Activated CD4-positive, alpha-beta T cell treated with anti-CD3 and anti-CD28 coated beads for 36 hours (primary cell): ENCODE measurements at places on chromosomes 4 and X. TPM values are rescaled to one million over a fixed set of nuclear protein-coding genes. Genes with fewer than 3 reads are reported as not detected.
A peak's percentile ranks its signal among the peaks of the same experiment; 100 is the strongest.

DNA sequence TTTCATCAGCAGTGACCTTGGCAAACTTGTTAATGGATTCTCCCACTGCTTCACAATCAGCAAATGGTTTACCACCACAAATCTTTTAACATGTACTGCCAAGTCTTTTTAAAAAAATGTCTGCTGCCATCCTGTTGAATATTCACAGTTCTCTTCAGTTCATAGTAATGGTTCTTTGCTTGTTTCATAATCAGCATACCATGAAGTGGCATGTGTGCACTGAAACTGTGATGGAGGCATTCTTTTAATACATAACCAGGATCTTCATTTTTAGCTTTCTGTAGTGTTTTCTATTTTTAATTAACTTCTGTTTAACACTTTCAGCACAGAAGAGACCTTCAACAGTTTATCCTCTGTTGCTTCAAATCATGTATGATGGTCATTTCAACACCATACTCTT is 230.1 kb upstream of the ARSJ start:
- DNase-seq = no peak

MMRN1 gene
- total RNA-seq = 0.11 TPM

GRCh38 chr4:52713456-52713937 is 37.7 kb downstream of the ERVMER34-1 start:
- peak; percentile 20 for DNase-seq

DNA sequence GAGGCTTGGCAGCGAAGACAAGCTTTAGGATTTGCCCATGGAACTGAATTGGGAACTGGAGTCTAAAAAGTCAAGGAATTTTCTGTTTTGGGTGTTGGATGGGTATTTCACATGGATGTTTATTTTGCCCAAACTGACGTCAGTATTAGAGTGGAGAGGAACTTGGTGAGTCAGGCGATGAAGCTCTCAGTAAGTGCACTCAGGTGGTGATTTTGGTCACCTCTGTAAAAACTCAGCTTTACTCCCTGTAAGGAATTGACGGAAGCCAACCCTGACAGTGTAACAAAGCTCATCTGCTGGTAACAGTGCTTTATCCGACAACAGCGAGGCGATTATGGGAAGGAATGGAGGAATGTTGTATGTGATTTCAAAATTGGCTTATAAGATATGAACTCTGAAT is 77.0 kb upstream of the PGRMC2 start:
- DNase-seq = no peak

DNA sequence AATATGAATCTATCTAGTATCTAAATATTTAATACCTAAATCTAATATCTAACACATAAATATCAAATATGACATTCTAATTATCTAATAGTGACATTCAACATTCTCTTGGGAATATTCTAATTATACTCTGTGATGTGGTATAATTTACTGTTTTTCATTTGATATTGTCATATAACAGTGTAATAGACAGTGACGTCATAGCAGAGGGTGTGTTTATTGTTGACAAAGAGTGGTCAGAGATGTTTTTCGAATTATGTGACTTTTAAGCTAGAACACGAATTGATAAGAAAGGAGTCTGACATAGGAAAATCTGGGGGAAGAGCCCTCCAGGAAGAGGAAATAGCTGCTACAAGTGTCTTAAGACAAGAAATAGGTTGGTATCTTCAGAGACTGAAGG is 5.9 kb upstream of the MAGEC3 start:
- DNase-seq = no peak

DNA sequence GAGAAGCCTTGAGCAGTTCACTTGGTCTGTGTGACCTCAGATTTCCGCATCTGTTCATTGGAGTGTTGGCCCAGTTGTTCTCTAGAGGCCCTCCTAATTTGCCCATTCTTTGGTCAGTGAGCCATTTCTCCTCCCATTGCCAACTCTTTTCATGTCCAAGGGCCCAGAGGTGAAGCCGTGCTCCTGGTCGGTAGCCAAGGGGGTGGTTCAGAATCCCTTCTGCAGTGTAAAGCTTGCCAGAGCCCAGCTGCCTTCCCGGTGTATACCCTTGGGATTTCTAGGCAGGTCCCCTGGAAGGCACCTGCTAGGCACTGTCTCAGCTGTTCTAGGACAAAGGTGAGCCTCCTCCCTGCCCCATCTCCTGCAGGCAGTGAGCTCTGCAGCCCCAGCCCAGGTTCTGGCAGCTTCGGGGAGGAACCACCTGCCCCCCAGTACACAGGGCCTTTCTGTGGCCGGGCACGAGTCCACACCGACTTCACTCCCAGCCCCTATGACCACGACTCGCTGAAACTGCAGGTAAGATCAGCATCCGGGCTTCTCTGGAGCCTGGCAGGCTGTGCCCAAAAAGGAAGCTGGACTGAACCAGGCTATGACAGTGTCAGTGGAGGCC is 12.3 kb downstream of the SASH3 start:
- DNase-seq = no peak

DNA sequence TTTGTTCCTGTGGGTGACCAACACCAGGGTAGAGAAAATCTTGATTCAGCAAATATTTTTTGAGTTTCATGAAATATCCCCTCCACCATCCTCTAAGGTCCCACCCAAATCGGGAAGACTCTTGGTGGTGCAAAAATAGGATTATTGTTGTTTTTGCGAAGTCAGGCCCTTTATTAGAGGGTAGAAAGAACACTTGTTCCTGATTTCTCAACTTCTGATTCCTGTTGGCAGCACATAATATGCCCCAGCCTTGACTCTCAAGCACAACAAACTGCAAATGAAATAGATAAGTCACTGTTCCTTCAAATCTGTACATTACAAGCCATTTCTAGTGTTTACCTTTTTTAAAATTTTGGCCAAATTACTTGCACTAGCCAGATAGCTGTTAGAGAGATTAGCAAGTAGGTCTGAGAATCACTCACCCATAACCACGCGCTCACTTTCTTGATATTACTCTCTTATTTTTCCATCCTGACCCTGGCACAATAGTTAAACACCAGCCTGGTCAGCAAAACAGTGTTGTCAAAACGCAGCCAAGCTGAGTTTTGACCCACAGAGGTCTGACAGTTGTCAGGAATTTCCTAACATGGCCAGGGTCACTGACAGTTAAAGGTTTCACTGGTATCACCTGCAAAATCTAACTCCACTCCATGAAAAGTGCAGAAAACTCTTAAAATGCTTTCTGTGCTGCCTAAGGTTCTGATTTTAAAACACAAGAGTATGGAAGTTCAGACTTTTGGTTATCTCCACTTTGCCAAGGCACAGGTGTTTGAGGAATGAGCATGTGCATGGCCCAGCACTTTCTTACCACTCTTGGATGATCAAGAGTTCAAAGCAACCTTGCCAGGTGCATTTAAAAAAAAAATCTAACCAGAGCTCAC is 69.8 kb downstream of the RBM47 start:
- DNase-seq = no peak

- DNase-seq = no peak
Measured at GRCh38 chrX:100512471-100512870, 72.3 kb upstream of the TNMD start.

GRCh38 chr4:183158062-183158461 is 59.0 kb downstream of the WWC2 start:
- DNase-seq = no peak

DNA sequence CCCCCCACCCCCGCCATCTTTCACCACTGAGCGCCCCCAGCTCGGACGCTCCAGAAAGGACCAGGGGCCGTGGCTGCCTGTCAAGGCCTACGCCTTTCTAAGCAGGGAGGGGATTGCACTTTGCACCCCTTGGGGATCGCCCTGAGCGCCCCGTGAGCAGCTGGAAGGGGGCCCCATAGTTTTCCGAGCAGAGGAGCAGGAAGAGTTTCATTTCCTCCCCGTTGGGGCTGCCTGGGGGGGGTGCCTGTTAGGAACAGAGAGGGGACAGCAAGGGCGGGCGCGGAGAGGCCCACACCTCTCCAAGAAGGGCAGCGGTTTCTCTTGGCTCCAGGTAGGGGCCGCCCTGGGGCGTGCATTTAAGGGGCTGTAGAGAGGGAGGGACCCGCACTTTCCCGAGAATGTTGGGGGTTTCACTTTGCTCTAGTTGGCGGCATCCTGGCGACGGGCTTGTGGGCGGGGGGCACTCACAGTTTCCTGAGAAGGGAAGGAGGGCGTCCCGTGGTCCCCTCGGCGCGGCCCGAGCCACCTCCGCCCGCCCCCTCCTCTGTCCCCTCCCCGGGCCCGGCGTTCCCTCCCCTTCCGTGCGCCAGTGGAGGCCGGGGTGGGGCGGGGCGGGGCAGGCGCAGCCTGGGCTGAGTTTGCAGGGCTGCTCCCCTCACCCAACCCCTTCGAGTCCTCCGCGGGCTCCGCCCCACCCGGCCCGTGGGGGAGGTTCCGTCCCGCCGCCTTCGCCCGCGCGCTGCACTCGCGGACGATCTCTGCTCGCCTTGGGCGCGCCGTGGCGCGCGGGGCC is 82.3 kb upstream of the CD99 start:
- peak; percentile 93 for DNase-seq

CLNK gene
- not detected for total RNA-seq

IL1RAPL2 gene
- not detected for total RNA-seq

GRCh38 chr4:108607079-108607815 is 13.1 kb upstream of the RPL34 start:
- no peak for DNase-seq

TIMM8A gene
- 12.8 TPM for total RNA-seq

OFD1 gene
- 28.0 TPM for total RNA-seq

- no peak for DNase-seq
Measured at GRCh38 chr4:121789960-121790829, 10.9 kb upstream of the EXOSC9 start.

DNA sequence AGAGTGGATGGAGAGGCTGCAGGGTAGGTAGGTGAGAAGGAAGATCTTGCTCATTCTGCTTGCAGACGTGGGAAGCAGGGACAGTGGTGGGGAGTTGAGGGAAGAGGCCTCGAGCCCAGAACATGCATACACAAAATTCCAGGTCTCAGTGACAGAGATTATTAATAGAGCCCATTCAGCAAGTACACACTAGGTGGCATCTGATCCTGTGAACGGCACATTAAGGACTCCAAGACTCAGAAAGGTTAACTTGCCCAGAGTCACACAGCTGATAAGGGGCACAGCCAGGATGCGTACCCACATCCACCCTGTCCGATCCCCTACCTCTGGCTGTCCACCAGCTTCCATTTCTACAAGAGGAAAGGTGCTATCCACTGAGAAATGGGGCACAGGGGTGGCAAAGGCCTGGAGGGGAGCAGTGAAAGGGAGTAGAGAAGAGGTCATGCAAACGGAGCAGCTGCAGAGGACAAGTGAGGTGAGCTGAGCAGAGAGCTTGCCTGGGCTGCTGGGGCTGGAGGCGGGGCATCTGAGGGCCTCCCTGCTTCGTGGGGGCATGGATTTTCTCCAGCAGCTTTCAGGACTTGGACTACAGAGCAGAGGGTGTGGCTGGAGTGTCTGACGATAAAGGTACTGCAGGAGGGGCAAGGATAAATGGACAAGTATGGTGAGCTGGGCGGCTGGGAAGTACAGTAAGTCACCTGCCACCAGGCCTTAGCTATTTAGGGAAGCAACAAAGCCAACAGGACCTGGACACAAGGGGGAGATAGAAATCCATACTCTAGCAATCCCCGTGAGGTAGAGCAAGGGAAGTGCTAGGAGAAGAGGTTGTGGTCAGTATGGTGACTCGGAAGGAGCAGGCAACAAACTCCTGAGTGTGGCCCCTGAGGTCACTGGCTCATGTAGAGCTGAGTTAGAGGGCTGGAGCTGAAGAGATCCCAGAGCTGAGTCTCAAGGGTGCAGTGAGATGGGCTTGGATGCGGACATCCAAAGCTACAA is 11.2 kb downstream of the IDS start:
- no peak for DNase-seq

DNA sequence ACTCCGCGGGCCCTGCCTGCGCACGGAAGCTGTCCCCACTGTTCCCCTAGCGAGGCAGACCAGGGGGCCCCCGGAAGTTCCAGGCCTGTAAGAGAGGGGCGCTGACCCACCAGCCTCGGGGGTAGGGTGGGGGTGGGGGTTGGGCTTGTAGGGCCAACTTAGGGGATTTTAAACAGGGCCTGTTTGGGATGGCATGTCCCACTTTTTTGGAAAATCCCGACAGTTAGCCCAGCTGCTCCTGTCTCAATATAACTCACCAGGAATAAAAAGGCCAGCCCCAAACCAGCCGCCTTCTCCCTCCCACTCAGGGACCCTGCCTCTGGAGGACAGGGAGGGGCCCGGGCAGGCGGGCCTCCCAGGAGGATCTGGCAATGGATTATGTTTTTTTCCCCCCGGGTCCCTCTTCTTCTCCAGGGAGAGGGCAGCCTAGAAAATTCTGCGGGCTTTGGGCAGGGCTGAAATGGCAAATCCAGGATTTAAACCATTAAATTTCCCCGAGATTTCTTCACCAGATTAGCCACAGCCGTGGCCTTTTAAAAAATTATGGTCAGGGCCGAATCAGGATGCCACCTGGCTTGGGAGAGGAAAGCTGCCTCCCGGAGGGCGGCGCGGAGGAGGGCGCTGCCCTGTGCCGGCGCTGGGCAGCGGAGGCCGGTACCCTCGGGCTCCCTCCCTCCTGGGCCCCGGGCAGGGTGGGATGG is 957 bp downstream of the PPP2R2C start:
- no peak for DNase-seq

CORIN gene
- total RNA-seq = not detected

DNA sequence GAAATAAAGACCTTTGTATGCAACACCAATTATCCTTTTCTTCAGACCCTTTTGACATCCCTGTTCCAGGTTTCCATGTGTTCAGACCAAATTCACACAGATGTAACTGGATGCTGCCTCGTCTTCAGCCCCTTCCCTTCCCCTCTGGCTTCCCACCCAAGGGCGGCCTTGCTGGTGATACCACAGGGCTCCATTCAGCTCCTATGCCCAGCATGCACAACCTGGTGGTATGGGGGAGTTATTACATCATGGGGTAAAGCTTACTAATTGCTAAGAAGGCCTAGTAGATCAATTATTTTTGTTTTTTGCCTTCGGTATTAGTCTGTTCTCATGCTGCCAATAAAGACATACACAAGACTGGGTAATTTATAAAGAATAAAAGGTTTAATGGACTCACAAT is 317.0 kb upstream of the CXXC4 start:
- DNase-seq = no peak

DNA sequence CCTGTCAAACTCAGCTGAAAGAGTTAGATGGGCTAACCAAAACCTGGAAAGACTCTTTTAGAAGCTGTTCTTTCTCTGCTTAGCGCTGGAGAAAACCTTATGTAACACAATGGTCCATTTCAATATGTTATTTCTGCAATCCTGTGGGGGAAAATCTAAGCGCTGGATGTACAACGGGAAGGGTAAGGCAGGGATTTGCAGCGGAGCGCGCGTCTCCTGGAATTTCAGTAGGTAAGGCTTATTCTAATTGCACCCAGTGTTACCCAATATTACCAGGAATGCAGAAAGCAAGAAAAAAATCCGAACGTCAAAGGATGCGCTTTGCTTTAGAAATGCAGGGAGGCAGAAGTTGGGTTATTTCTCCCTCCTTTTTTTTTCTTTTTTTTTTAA is 2.0 kb downstream of the HS3ST1 start:
- no peak for DNase-seq

DNA sequence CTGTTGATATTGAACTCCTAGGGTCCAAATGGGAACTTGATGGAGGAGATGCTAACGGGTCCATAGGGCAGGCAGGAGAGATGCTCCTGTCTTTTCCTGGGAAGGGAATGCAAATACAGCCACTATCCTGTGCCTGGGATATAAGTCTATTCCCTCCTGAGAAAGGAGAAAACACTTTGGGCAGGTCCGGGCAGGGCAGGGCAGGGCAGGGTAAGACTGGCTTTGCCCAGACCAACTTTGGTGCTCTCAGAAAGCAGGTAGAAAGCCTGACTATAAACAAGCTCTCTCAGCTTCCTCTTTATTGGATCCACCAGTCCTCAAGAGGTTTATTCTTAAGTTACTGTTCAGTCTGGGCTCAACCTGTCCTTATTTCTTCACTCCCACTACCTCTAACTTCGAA is 232.3 kb downstream of the PTTG2 start:
- DNase-seq = no peak

NLGN4X gene
- total RNA-seq = 0.21 TPM
